NCI-H510A (cell line): ENCODE measurements at places on chromosomes 16 and 17.

DNA sequence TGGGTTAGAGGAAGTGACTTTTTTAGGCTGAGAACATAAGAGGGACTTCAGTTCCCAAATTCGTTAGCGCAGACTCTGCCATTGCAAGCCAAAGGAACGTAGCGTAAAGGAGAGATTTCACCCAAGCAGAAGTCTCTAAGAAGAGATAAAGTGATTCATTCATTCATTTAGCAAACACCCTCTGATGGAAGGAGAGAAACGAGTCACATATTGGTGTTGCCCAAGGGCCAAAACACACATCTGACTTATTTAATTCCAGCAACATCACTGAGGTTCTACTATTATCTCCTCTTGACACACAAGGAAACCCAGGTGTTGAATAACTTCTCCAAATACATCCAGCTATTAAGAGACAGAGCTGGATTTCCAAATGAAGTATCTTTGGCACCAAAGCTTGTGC is 85.7 kb upstream of the CACNG3 start:
- DNase-seq, result no peak

DNA sequence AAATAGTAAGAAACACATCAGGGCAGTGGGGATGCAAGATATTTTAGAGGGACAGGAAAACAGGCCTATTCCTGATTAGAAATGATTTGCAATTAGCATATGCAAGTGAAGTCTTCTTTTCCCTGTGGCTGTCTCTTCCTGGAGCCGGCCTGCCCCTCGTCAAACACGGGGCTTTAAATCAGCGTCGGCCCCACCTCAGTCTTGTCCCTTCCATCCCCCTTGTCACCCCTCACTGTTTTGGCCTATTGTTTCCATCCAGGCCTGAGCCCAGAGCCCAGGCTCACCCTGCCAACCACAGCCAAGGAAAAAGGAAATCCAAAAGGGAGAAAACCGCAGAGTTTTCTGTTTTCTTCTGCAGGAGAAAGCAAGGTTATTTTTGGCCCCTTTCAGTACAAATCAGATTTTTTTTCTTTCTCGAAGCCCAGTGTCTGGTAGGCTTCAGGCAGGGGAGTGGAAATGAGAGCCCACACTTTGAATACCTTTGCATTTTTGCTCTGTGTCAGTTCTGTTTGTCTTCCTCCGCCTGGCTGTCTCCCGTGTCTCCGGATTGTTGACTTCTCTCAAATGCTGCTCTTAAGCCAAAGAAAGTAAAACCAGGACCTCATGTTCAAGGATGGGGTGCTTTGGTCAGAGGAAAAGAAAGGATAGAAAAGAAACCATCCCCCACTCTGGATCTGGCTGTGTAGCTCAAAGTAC is 399.9 kb upstream of the CDH11 start:
- no peak for DNase-seq

DNA sequence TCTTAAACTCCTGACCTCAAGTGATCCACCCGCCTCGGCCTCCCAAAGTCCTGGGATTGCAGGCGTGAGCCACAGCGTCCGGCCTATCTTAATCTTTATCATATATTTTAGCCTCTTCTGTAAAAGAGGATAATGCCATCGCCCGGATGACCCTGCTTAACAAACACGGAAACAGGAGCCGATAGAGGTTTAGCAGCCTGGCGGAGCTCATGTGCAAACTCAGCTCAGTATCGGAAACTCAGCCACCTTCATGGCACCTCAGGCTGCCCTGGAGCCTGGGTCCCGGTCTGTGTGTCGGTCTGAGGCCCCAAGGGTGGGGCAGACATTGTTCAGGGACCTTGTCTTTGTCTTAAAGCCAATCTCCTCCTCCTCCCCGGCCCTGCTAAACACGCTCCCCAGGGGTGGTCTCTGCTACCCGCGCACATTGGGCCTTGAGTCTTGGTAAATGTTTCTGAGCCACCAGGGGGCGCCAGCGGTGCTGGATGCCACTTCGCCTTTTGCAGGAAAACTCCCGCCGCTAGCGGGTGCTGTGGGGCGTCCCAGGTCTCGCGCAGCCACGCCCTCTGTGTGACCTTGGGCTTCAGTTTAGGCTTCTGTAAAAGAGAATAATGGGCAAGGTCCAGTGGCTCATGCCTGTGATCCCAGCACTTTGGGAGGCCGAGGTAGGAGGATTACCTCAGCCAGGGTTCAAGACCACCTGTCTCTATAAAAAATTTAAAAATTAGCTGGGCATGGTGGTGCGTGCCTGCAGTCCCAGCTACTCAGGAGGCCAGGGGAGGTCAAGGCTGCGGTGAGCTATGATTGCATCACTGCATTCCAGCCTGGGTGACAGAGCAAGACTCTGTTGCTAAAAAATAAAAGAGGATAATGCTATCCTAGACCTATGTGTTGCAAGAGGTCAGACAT is 2.7 kb downstream of the CETP start:
- no peak for DNase-seq

GRCh38 chr17:47804461-47804860 is 17.1 kb downstream of the OSBPL7 start:
- DNase-seq, result no peak

GRCh38 chr17:2406271-2406902 is 5.5 kb upstream of the MNT start:
- DNase-seq, result no peak

DNA sequence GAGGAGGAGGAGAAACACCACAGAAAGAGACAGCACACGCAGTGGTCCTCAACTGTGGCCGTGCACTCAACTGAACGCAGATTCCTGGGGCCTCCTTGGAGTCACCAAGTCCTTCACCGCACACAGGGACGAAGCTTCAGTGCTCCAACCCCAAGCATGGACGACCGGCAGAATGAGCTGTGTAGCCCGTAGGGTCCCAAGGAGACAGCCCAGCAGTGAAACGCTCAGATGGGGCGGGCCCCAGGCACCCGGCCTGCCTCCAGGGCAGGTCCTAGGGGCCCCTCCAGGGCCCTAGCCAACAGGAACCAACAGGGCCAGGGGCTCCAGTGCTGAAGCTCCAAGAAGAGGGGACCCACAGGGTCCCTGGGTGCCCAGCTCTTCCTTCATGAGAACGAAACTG is 13.2 kb downstream of the RAB40B start:
- no peak for DNase-seq

- no peak for DNase-seq
Observed at GRCh38 chr16:88854306-88855111, 2.2 kb downstream of the GALNS start.

GRCh38 chr16:5874899-5875298 is 777.3 kb upstream of the EEF2KMT start:
- DNase-seq, result no peak

GRCh38 chr16:4805231-4805630 is 2.8 kb upstream of the ROGDI start:
- DNase-seq, result no peak

DNA sequence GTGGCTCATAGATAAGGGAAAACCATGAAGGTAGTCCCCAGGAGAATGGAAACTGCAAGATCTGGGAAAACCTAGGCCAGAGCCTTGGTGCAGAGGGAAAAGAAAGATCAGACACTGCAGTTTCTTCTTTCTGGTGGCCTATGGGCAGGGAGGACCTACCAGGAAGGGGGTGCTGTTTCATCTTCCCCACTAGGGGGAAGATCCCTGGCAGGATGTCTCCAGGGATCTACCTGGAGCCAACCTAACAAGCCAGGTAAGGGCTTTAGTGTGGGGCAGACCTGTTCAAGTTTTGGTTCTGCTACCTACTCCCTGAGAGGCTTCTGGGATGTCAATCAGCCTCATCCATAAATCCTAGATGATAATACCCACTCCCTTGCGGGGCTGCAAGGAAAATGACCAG is 21.4 kb downstream of the TOM1L2 start:
- no peak for DNase-seq
